Panc1 (cell line): ENCODE measurements at places on chromosomes 1 and 21. TPM values are rescaled to one million over a fixed set of nuclear protein-coding genes. Genes with fewer than 3 reads are reported as not detected.

GRCh38 chr1:235069176-235069575 is 59.5 kb downstream of the TOMM20 start:
- peak overlapping the region; percentile 100 for H3K27ac ChIP-seq
- H3K27me3 ChIP-seq = no peaks in the 10 kb centered on the region
- no peaks in the 10 kb centered on the region for H3K36me3 ChIP-seq
- H3K4me1 ChIP-seq = peaks cover 68% of the 10 kb centered on the region

PEF1 gene
- total RNA-seq = 58.4 TPM

ADAMTS4 gene
- 0.26 TPM for total RNA-seq

- H3K27me3 ChIP-seq = no peaks in the 10 kb centered on the region
- peaks cover 37% of the 10 kb centered on the region for H3K36me3 ChIP-seq
- DNase-seq = no peak
- H3K27ac ChIP-seq = peak overlapping the region; percentile 98
Measured at GRCh38 chr1:26923711-26924110, 2.2 kb downstream of the NUDC start.
